ENCODE measurements at places on chromosomes 2 and 18. TPM values are rescaled to one million over a fixed set of nuclear protein-coding genes. Genes with fewer than 3 reads are reported as not detected.

- no peak overlapping the region for H3K4me3 ChIP-seq
- H3K36me3 ChIP-seq: no peaks in the 10 kb centered on the region
- DNase-seq: no peak
- H3K27me3 ChIP-seq: peaks cover 2% of the 10 kb centered on the region
Observed at GRCh38 chr2:24913911-24914310, 6.1 kb downstream of the ADCY3 start.

Gene STPG4
- total RNA-seq: 1.3 TPM

Gene ODC1
- total RNA-seq: 88.0 TPM

DNA sequence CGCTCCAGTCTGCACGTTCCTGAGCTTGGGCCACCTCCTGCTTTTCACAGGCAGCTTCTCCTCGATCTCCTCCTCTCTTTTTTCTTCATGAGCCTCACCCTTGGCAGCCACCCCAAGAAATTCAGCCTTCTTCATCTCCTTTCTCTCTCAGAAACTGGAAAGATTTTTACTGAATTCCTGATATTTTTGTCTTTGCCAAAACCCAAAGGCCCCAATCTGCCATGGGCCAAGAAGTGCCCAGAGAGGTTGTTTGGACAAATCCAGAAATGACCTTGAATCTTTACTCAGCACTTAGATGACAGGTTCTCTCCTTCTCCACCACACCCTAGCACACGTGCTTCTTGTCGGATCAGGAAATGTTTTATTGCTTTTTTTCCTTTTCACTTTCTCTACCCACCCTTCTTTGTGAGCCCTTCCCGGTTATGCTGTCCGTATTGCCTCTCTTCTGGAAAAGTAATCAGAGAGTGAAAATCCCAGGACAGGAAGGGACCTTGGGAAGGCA is 134.5 kb upstream of the TNP1 start:
- no peak overlapping the region for H3K27ac ChIP-seq
- no peak overlapping the region for H3K4me3 ChIP-seq
- no peaks in the 10 kb centered on the region for H3K4me1 ChIP-seq
- DNase-seq: no peak
- peaks cover 5% of the 10 kb centered on the region for H3K36me3 ChIP-seq

Gene FOXD4L1
- 0.44 TPM for total RNA-seq
